ENCODE measurements at places on chromosomes 13 and 19.

GRCh38 chr13:40337651-40338050, 328.8 kb downstream of the FOXO1 start:
- H3K4me1 ChIP-seq = no peaks in the 10 kb centered on the region
- H3K27me3 ChIP-seq = peaks cover 3% of the 10 kb centered on the region
- no peak for DNase-seq
- no peak overlapping the region for H3K4me3 ChIP-seq

- H3K36me3 ChIP-seq = no peaks in the 10 kb centered on the region
- no peaks in the 10 kb centered on the region for H3K27me3 ChIP-seq
- H3K4me1 ChIP-seq = peaks cover 32% of the 10 kb centered on the region
- no peak for DNase-seq
- H3K27ac ChIP-seq = no peak overlapping the region
- H3K4me3 ChIP-seq = no peak overlapping the region
These were observed 7.4 kb downstream of the CYSLTR2 start for GRCh38 chr13:48661107-48661506.

DNA sequence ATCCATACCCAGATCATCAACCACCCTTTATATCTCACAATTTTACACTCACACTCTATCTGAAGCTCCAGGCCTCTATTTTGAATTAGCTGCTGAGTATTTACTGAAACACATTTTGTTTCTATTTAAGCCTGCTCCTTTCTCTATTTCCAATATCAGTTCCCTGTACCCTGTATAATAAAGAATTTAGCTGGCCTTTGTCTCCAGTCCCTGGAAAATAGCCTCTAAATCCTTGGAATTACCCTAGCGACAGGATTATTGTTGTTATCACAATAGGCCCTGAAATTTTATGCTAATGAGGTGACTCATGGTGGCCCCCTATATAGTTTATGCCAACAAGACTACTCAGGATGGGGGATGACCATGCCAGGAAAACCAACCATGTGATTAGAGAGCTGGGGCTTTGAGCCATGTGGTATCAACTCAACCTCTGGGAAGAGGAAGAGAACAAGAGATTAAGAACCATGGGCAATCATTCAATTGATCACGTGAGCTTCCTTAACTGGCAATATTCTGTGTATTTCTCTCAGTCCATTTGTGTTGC, 72.7 kb downstream of the KATNAL1 start:
- no peak for DNase-seq
- no peak overlapping the region for H3K4me3 ChIP-seq
- H3K36me3 ChIP-seq = peaks cover 60% of the 10 kb centered on the region
- H3K27me3 ChIP-seq = no peaks in the 10 kb centered on the region
- no peaks in the 10 kb centered on the region for H3K4me1 ChIP-seq

DNA sequence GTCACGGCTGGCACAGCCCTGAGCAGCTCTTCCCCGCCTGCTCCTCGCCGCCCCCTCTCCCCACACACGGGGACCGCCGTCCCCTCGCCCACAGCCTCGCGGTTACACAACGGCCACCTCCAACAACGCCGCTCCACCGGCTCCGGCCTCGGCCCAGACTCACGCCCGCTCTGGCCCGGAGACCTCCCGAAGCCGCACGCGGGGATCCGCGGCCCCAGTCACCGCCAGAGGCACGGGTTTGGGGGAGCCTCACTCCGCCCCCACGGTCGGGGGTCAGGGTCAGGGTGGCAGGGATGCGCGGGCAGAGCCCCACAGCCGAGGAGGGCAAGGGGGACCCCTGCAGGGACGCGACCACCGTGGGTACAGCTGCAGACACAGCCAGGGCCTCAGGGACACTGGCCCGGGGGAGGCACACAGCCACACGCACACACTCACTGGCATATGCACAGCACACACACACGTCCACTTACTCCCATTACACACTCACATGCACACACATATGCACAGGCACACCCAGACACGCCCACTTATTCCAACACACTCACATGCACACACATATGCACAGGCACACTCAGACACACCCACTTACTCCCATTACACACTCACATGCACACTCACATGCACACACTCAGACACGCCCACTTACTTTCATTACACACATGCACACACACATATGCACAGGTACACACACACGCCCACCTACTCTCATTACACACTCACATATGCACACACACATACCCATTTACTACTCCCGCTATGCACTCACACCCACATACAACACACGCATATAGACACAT, 1.6 kb downstream of the TTYH1 start:
- no peak for DNase-seq
- no peak overlapping the region for H3K27ac ChIP-seq
- H3K27me3 ChIP-seq = no peaks in the 10 kb centered on the region
- no peak overlapping the region for H3K4me3 ChIP-seq

DNA sequence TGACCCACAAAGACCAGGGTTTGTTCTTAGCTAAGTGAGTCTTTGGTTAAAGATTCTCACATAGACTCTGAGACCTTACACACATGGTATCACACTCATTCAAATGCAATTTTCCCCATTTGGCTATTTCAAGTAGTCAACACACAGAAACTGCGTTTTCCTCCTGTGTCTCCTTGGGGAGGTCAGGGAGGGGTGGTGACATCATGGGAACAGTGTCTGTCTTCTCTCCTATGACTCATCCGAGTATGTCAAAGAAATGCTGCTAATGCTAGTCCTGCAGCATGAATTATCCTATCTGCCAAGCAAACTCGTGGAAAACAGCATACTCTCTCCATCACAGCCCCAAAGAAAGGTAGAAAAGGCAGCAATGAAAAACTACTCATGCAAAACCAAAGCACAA, 100.2 kb downstream of the ENOX1 start:
- H3K27ac ChIP-seq = no peak overlapping the region
- DNase-seq = no peak
- H3K27me3 ChIP-seq = no peaks in the 10 kb centered on the region
- no peak overlapping the region for H3K4me3 ChIP-seq
- no peaks in the 10 kb centered on the region for H3K4me1 ChIP-seq
- H3K36me3 ChIP-seq = no peaks in the 10 kb centered on the region

- H3K4me3 ChIP-seq = no peak overlapping the region
- peaks cover 37% of the 10 kb centered on the region for H3K36me3 ChIP-seq
- no peak overlapping the region for H3K27ac ChIP-seq
- no peaks in the 10 kb centered on the region for H3K27me3 ChIP-seq
- H3K4me1 ChIP-seq = no peaks in the 10 kb centered on the region
These were observed 4.4 kb downstream of the TMEM86B start for GRCh38 chr19:55224038-55224665.

DNA sequence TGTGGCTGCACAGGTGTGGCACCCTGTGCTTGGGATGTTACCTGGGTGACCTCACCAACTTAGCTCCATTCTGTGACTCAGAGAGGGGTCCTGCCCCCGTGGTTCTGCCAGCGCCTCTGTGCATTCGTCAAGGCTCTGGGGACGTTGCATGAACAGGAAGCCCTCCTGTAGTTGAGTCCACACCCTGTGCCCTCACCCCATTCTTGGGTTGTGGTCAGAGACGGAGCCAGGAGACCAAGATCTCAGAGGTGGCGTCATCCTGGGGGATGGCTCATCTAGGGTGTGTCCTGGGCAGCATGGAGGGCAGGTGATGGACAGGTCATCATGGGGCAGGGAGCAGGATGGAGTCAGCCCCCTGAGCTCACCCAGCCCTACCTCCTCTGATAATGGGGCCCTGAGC, 2.5 kb downstream of the COX6B2 start:
- peaks cover 14% of the 10 kb centered on the region for H3K36me3 ChIP-seq
- DNase-seq = no peak
- no peaks in the 10 kb centered on the region for H3K4me1 ChIP-seq
- H3K4me3 ChIP-seq = no peak overlapping the region

- no peak overlapping the region for H3K4me3 ChIP-seq
- H3K4me1 ChIP-seq = no peaks in the 10 kb centered on the region
- H3K27ac ChIP-seq = no peak overlapping the region
These were observed 149.2 kb downstream of the MYCBP2 start for GRCh38 chr13:77177646-77178045.

- H3K4me3 ChIP-seq = no peak overlapping the region
- no peak for DNase-seq
- no peaks in the 10 kb centered on the region for H3K4me1 ChIP-seq
These were observed 205.3 kb downstream of the HS6ST3 start for GRCh38 chr13:96294930-96295881.

DNA sequence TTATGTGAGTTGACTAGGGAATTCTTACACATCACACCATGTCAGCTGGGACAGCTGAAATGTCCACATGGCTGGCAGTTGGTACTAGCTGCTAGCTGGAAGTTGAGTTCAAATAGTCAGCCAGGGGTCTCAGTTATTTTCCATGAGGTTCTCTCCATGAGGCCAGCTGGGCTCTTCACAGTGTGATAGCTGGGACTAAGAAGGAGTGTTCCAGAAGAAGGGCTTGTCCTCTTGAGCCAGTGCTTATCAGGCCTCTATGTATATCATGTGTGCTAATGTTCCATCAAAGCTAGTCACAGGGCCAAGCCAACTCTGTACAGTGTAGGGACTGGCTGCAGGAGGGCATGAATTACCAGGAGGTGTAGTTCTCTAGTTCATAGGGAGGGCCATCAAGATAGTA, 11.8 kb downstream of the USPL1 start:
- no peak for DNase-seq
- H3K36me3 ChIP-seq = peaks cover 74% of the 10 kb centered on the region
- H3K4me3 ChIP-seq = no peak overlapping the region
- no peaks in the 10 kb centered on the region for H3K4me1 ChIP-seq

GRCh38 chr13:110268576-110269185, 38.3 kb downstream of the COL4A1 start:
- no peak for DNase-seq
- no peak overlapping the region for H3K4me3 ChIP-seq
- H3K27me3 ChIP-seq = peaks cover 61% of the 10 kb centered on the region
- no peaks in the 10 kb centered on the region for H3K4me1 ChIP-seq

GRCh38 chr13:27721681-27722080, 70.6 kb upstream of the GSX1 start:
- DNase-seq = no peak
- H3K4me1 ChIP-seq = no peaks in the 10 kb centered on the region
- no peaks in the 10 kb centered on the region for H3K36me3 ChIP-seq
- no peaks in the 10 kb centered on the region for H3K27me3 ChIP-seq

GRCh38 chr19:29517412-29517811, 8.4 kb upstream of the VSTM2B start:
- H3K4me1 ChIP-seq = no peaks in the 10 kb centered on the region
- H3K4me3 ChIP-seq = no peak overlapping the region
- no peak overlapping the region for H3K27ac ChIP-seq
- H3K36me3 ChIP-seq = no peaks in the 10 kb centered on the region
- DNase-seq = no peak

- peaks cover 3% of the 10 kb centered on the region for H3K36me3 ChIP-seq
- no peak for DNase-seq
- H3K4me1 ChIP-seq = peaks cover 57% of the 10 kb centered on the region
- H3K27ac ChIP-seq = peak overlapping the region; percentile 86
- peak overlapping the region; percentile 67 for H3K4me3 ChIP-seq
These were observed 521 bp upstream of the SHISA2 start for GRCh38 chr13:26052337-26052736.

DNA sequence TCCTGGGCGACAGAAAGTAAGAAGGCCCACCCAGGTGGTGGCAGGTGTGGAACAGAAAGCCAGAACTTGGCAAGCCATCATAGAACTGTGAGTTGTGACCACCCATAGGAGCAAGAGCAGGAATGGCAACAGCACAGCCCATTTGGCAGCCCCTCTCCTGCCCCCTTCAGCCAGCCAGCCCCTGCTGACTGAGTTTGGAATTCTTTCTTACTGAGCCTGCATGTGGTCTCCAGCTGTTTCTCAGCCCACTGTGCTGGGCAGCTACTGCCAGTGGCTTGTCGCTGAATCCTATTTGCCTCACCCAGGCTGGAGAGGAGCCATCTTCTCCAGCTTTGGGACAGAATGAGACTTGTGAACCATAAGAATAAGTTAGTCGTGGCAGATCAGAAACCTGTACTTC, 28.3 kb downstream of the CNMD start:
- H3K27ac ChIP-seq = no peak overlapping the region
- H3K4me3 ChIP-seq = no peak overlapping the region
- H3K36me3 ChIP-seq = no peaks in the 10 kb centered on the region
- no peaks in the 10 kb centered on the region for H3K4me1 ChIP-seq
- DNase-seq = no peak

- no peak for DNase-seq
- H3K4me1 ChIP-seq = no peaks in the 10 kb centered on the region
- no peak overlapping the region for H3K4me3 ChIP-seq
- H3K27me3 ChIP-seq = no peaks in the 10 kb centered on the region
These were observed 119.9 kb upstream of the PCDH17 start for GRCh38 chr13:57511603-57512002.

DNA sequence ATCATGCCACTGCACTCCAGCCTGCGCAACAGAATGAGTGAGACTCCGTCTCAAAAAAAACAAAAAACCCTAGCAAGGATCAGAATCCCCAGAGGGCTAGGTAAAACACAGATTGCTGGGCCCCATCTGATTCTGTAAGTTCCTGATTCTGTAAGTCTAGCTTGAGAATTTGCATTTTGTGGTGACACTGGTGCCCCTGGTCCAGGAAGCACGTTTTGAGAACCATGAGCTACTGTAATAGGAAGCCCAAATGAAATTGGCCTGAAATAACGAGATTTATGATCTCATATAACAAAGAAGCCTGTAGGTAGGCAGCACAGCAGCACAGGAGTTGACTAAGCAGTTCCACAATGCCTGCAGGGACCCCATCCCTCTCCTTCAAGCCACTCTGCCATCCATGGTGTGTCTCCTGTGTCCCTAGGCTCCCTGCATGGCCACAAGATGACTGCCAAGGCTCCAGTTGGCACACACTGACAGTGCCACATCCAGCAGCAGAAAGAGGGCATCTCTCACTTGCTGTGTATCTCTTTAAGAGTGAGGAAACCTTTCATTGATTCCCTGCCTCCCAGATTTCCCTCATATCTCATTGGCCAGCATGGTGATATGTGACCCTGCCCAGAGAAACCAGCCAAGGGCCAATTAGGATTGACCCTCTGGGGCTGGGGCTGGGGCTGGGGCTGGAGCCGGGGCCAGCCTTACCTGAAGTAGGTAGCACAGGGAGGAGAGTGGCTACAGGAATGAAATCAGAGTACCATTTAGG, 21.7 kb downstream of the SIPA1L3 start:
- H3K4me3 ChIP-seq = no peak overlapping the region
- no peaks in the 10 kb centered on the region for H3K27me3 ChIP-seq
- no peaks in the 10 kb centered on the region for H3K4me1 ChIP-seq
- no peak for DNase-seq
- no peaks in the 10 kb centered on the region for H3K36me3 ChIP-seq
- H3K27ac ChIP-seq = no peak overlapping the region

DNA sequence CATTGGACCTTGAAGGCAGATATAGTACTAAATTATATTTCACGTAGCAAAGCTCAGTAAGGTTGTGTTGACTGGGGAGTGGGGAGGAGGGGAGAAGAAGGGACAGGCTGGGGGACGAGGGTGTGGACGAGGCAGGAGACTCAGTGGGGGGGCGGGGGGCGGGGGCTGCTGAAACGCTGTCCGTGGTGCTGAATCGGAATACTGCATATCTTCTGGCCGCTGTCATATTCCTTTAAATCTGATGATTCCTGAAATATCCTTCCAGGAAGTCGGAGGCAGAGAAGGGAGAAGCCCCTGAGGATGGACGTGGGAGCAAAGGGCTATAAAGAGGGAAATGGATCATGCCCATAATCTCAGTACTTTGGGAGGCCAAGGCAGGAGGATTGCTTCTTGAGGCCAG, 34.7 kb upstream of the CASP14 start:
- H3K36me3 ChIP-seq = no peaks in the 10 kb centered on the region
- no peak overlapping the region for H3K27ac ChIP-seq
- H3K27me3 ChIP-seq = no peaks in the 10 kb centered on the region
- no peak overlapping the region for H3K4me3 ChIP-seq

- H3K36me3 ChIP-seq = peaks cover 86% of the 10 kb centered on the region
- no peak overlapping the region for H3K27ac ChIP-seq
- H3K4me1 ChIP-seq = no peaks in the 10 kb centered on the region
- H3K4me3 ChIP-seq = no peak overlapping the region
- no peak for DNase-seq
- H3K27me3 ChIP-seq = no peaks in the 10 kb centered on the region
These were observed 52.4 kb downstream of the RBM26 start for GRCh38 chr13:79353693-79354092.

All from DND-41 (cell line).